ENCODE measurements at places on chromosomes 13 and 19.

DNA sequence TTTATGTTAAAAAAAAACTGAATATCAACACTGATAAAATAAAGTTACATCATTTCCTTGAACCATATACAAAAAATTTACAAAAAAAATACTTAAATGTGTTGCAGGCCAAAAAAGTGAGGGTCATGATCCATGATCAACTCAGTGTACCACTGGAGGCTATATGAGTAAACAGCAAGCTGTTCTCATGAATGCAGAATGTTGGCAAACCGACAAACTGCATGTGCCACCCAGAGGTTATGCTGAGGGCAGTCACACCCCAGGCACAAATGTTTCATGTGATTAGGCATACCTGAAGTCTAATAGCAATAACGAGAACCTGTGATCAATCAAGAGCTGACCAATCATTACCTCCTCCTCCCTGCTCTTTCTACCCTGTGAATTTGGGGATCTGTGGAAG is 91.9 kb downstream of the ZNF431 start:
- no peak for DNase-seq

GRCh38 chr13:40612041-40612440 is 54.4 kb downstream of the FOXO1 start:
- DNase-seq, result no peak

DNA sequence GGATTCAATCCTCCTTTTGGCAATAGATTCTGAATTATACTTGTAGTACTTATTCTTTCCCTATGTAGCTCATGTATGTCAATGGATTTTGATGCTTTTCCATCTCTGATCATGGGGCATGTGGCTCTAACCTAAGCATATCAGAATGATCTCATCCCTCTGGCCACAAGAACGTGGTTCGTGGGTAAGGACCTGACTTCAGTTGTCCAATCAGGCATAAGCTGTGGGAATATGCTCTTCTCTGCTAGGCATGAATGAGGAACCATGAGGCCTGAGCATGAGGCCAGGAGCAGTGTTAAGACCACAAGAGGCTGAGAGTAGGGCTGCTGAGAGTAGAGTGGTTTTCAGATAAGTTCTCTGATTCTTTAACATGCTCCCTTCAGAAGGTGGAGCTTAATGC is 292.4 kb upstream of the TSHZ3 start:
- no peak for DNase-seq

- no peak for DNase-seq
Measured at GRCh38 chr13:98246538-98247172, 69.6 kb upstream of the RNF113B start.

DNA sequence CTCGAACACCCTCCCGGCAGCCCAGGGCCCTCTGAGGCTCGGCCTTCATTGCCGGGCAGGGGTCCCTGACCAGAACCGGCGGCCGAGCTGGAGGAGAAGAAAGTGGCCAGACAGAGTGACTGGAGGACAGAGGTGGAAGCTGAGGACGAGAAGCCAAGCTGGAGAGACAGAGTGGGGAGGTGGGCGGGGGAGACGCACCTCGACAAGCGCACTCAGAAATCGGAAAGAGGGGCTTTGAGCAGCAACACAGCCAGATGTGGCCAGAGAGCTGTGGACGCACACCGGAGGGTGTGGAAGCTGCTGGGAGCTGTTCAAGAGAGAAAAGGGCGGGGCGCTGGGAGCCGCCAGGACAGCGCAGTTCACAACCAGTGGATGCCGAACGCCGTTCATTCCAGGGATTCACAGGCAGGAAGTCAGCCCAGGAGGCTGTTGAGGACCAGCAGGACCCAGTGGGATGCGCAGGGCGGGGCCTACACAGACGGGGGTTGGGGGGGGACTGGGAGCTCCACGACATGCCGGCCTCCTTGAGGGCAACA is 28.2 kb upstream of the C13orf46 start:
- no peak for DNase-seq

DNA sequence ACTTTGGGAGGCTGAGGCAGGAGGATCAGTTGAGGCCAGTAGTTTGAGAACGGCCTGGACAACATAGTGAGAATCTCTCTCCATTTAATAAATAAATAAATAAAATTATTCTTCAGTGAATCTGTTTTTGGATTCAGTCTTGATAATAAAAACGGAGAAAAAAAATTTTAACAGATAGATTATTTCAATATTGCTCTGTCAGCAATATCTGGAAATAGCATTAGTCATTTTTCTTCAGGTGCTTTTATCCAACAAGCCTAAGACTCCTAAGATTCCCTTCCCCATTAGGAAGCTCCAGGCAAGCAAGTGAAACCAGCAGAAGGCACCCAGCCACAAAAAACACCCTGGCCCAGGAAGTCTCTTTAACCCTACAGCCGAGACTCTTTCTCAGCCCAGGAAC is 21.3 kb upstream of the LPAR6 start:
- DNase-seq, result no peak

- no peak for DNase-seq
Measured at GRCh38 chr19:4014541-4015491, 7.3 kb downstream of the PIAS4 start.

DNA sequence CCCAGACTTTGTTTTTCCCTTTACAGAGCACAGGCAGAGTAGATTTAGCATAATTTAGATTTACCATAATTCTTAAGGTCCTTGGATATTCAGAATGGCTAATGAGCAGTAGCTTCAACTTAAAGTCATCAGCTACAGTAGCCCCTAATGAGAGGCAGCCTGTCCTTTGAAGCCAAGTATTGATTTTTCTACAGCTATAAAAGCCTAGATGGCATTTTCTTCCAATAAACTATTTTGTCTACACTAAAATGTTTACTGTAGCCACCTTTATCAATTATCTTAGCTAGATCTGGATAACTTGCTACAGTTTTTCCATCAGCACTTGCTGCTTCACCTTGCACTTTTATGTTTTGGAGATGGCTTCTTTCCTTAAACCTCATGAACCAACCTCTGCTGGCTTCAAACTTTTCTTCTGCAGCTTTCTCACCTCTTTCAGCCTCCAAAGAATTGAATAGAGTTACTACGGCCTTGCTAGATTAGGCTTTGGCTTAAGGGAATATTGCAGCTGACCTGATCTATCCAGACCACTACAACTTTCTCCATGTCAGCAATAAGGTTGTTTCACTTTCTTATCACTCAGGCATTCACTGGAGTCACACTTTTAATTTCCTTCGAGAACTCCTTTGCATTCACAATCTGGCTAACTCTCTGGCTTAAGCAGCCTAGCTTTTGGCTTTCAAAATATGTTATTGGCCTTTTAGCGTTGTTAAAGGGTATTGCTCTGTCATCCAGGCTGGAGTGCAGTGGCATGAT is 26.6 kb downstream of the BRD4 start:
- no peak for DNase-seq

- no peak for DNase-seq
Measured at GRCh38 chr19:15769586-15769985, 17.9 kb upstream of the OR10H5 start.

- DNase-seq, result no peak
Measured at GRCh38 chr19:15169541-15170285, 31.1 kb downstream of the NOTCH3 start.

GRCh38 chr13:78742659-78743058 is 83.7 kb upstream of the OBI1 start:
- no peak for DNase-seq

- DNase-seq, result no peak
Measured at GRCh38 chr13:39016087-39016486, 21.8 kb downstream of the PROSER1 start.

DNA sequence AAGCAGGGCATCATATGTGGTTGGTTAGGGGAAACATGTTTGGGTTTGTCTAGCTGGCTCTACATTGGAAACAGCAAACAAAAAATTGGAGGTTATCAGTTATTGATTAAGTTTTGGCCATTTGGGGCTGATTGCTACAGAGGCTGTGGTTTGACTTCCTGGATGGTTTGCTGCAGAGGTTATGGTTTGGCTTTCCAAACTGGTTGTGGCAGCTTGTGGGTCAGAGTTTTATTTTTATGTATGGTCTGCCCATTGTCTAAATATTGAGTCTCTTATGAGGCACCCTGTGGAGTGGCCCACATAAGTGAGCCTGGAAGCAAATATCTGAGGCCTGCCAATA is 261.6 kb downstream of the GPC5 start:
- no peak for DNase-seq

DNA sequence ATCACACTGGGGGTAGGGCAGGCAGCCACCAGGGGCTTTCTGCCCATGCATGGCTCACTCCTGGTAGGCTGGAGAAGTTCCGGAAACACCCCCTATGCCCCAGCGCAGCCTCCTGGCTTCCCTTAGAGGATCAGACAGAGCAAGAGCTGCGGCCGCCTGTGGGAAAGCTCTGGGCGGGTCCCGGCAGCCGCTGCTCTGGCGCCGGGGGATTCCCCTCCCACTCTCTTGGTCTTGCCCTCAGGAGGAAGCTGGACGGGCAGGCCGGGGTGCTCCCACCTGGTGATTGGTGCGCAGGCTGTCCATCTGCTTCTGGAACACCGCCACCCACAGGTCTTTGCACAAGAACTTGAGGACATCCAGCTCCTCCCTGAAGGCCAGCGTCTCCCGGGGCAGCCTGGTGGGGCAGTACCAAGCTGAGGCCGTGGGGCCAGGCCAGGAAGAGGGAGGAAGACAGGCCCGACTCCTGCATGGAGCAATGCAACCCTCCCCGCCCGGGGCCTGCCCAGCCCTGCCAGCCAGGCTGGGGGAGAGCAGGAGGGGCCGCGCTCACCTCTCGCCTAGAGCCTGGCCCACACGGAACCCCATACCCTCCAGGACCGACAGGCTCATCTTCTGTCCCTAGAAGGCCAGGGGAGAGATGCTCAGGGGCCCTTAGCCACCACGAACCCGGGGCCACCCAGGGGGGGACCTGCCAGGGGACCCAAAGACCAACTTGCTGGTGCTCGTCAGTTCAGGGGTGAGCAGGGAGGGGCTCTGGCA is 4.0 kb upstream of the NKPD1 start:
- DNase-seq, result no peak

GRCh38 chr19:33159893-33160292 is 28.0 kb downstream of the WDR88 start:
- DNase-seq, result no peak

DNA sequence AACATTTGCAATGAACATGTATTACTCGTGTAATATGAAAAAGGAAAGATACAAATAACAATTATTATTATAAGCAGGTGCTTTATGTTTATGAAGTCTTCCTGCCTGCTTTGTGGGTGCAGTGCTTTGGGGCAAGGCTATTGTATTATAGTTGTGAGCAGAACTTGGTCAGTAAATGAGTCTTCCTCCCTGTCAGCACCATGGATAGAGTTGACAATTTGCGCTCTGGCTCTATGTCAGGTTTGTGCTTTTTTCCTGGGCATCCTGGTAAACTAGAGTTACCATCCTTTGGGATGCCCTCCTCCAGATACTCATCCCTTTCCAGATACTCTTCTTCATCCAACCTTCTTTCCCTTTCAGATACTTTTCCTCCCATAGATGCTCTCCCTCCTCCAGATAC is 19.6 kb downstream of the ERICH6B start:
- no peak for DNase-seq

GRCh38 chr19:51188227-51188559 is 36.7 kb upstream of the CD33 start:
- DNase-seq, result no peak

DNA sequence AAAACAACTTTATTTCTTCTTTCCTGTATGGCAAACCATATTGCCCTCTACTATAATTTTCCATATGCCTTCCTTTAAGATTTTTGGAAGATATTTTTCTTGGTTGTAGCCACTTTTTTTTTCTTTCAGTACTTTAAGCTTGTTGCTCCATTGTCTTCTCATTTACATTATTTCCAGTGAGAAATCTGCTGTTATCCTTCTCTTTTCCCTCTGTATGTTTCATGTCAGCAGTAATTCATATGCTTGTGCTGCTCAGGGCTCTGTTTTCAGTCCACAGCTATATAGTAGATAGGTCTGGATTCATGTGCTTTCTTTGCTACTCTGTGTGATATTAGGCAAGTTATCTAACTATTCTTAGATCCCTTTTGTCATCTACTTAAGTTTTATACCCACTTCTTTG is 267.6 kb downstream of the OXGR1 start:
- no peak for DNase-seq

GRCh38 chr13:101579281-101579802 is 126.9 kb downstream of the ITGBL1 start:
- no peak for DNase-seq

GRCh38 chr19:46076951-46077814 is 36.4 kb upstream of the IGFL4 start:
- DNase-seq, result no peak

DNA sequence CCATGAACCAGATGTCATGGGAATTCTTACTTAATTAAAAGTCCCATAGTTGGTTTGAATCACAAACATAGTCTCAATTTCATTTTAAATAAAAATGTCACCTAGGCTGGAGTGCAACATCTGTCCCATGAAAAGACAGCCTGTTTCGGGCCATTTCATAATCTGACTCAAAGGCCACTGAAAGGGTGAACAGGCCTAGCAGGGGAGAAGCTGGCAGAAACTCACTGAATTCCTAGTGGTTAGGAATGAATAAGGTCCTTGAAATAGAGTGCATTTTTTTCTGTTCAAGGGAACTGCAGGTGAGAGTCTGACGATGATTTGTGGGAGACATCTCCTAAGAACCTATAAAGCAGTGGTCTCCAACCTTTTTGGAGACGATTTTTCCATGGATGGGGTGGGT is 44.0 kb upstream of the PCCA start:
- no peak for DNase-seq

DNA sequence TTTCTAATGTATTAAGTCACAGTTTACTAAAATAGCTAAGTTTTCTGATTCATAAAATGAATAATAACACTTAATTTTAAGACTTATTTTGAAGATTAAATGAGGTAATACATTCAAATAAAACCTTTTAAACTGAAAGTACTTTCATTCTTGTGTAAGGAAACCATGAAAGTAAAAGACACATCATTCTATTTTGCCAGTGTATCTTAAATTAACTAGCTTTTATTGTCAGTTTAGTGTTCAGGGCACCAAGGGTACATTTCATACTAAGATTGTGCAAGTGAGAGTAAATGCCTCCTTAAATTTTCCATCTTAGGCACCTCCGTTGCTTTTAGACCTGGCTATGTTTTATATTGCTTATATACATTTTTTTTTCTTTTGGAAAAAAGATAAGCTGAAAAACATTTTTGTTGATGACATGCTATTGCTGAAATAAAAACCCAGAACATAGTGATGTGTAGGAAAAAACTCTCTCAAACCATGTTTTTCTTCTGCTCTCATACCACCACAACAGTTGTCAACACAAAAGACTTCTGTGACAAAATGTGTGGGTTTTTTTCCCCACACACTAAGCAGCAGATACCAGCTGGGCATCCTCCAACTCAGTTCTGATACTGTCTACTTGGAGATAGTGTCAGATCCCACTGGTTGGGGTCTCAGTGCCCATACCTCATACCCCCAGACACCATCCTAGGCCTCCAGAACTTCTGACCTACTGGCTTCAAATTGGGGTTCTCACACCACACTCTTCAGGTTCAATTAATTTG is 30.7 kb upstream of the LPAR6 start:
- DNase-seq, result no peak
